ENCODE measurements at places on chromosomes 6 and 20.

DNA sequence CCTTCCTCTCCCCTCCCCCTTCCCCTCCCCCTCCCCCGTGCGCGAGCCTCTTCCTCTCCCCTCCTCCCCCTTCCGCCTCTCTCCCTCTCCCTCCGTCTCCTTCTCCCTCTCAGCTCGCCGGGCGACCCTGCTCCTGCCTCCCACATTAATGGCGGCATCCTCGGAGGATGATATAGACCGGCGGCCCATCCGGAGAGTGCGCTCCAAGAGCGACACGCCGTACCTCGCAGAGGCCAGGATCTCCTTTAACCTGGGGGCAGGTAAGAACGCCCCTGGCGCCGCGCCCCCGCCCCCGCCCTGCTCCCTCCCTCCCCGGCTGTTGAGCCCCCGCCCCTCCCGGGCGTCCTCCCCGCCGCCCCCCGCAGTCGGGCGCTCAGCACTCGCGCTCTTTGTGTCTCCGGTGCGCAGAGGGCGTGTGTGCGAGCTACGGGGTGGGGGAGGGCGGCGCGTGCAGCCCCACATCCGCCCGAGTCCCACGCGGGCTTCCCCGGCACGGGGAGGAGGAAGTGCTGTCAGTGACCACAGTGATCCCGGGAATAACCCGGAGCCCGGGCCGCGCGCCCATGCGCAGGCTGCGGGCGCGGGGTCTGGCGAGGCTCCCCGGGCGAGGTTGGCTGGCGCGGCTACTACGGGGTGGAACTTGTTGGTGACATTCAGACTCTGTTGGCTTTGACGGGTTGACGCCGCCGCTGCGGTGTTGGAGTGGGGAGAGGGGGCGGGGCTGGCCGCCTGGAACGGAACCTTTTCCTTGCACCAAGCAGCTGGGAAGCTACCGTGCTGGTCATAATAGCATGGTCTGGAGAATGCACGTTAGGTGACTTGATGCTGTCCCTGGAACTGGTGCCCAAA, 33.2 kb downstream of the PHACTR1 start:
- DNase-seq = no peak

GRCh38 chr6:39649996-39650395, 75.2 kb downstream of the KIF6 start:
- no peak for DNase-seq

DNA sequence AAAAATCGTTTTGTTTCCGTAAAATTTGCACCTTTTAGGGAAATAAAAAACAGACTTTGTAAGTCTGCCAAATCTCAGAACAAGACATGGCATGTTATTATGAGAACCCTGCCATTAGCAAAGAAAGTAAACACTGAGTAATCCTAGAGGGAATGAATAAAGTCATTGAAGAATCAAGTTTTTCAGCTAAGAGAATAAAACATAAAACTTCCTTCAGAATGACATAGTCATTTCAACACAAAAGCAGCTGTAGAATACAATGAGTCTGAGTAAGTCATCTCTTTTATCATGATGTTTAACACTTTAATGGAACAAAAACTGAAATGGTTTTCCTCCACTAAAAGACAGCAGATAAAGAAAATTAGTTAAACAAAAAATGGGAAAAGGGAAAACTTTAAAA, 10.3 kb upstream of the DST start:
- no peak for DNase-seq

DNA sequence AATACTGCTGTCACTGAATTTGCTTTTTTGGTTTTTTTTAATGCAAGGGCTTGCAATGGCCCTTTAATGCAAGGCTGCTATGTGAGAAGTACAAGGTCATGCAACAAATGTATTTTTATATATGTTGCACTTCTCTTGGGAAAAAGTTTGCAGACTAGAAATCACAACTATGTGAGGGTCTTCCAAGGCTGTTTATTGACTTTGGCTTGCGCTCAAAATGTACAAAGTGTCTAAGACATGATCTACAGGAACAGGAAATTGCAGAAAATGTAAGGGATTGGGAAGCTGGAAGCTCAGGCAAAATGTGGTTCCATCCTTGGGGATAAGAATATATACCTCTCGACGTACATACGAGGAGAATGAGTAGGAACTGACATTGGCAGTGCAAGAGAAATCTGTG, 92.2 kb upstream of the F13A1 start:
- no peak for DNase-seq

- no peak for DNase-seq
Measured at GRCh38 chr6:118403036-118403435, 145.1 kb upstream of the PLN start.

GRCh38 chr6:125962900-125963497, 6.4 kb downstream of the HINT3 start:
- DNase-seq = no peak

DNA sequence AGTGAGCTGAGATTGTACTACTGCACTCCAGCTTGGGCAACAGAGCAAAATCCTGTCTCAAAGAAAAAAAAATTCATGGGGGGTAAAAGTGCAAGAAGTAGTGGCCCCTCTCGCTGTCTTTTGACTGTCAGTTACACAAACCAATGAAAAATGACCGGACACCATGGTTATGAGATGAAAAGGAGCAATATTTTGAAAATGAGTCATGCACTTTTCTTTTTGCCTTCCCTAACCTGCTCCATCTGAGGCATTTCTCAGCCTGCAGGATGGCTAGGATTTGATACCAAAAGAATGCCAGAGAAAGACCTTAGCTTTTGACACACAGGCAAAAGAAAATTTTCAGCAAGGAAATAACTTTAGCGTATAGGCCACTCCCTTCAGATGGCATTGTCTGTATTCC, 181.7 kb upstream of the ARID1B start:
- no peak for DNase-seq

GRCh38 chr6:26554697-26555504, 16.7 kb downstream of the HMGN4 start:
- DNase-seq = no peak

GRCh38 chr20:39736434-39737327, 774.5 kb downstream of the DHX35 start:
- DNase-seq = no peak

DNA sequence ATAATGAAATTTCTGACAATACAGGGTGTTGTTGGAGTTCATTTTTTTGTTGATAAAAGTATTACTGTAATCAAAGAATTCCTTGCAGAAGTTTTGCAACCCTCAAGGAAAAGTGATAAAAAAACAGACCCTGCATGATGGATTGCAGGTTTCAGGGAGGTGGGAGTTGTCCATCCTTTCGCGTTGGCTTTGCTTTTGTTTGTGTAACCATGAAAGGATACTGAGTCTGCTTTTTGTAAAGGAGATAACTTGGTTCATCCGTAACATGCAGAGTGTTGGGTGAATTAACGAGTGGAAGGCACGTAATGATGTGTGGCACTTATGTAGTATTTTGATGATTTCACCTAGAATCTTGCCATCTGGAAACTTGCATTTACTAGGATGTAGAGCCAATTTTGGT, 23.6 kb downstream of the FOXO3 start:
- DNase-seq = no peak

Measured in cerebellar nuclear complex (tissue), 1 donor.